ENCODE measurements at places on chromosomes 3 and 15.

- no peak for DNase-seq
Observed at GRCh38 chr3:19735111-19735510, 198.9 kb downstream of the EFHB start.

DNA sequence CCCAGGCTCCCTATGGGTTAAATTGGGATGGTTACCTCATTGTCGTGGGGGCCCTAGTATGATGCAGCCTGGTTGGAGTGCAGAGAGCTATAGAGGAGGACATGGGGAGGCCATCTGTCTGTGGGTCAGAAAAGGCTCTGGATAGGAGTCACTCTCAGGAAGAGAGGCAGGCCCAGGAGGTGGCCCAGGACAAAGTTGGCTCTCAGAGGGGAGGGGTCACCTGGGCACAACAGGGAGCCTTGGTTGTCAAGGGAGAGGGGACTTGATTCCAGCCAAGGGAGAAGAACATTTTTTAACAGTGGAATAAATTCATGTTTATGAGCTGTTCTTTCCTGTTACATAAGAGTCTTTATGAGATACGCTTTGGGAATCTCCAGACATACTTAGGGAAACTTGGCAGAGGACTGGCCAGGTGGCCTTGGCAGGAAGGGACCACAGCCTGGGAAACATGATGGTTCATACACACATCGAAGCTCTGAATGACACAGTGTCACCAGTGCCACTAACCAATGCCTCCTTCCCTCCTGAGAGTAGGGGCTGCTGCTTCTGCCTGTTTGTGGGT is 27.5 kb upstream of the LCTL start:
- no peak for DNase-seq

DNA sequence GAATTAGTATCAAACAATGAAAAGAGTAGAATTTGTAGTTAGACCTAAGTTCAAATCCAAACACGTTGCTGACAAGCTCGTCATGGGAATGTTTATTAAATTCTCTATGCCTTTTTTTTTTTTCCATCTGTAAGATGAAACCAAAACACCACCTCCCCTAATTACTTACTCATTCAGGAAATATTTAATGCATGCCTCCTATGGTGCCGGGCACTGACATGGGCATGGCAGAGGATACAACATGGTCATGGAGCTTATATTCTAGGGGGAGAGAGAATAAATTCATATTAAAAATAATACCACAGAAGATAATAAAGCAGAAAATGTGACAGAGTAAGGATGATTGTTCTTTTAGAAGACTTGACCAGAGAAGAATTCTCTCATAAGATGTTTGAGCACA is 215.8 kb downstream of the RYR3 start:
- DNase-seq, result no peak

DNA sequence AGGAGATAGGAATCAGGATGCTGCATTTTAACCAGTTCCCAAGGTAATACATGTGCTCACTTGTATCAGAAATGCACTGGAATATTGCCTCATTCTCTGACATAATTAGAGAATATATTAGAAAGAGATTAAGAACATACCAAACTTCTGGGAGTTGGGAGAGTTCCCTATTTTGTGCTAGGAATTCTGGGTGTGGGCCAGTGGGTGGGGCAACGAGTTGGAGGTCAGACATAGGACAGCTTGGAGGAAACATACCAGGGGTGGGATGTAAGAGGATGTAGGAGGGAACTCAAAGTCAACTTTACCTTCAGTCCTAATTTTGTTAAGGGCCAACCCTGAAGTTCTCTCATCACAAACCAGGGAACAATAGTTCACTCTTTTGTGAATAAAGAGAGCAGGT is 83.6 kb downstream of the SLC7A14 start:
- no peak for DNase-seq

DNA sequence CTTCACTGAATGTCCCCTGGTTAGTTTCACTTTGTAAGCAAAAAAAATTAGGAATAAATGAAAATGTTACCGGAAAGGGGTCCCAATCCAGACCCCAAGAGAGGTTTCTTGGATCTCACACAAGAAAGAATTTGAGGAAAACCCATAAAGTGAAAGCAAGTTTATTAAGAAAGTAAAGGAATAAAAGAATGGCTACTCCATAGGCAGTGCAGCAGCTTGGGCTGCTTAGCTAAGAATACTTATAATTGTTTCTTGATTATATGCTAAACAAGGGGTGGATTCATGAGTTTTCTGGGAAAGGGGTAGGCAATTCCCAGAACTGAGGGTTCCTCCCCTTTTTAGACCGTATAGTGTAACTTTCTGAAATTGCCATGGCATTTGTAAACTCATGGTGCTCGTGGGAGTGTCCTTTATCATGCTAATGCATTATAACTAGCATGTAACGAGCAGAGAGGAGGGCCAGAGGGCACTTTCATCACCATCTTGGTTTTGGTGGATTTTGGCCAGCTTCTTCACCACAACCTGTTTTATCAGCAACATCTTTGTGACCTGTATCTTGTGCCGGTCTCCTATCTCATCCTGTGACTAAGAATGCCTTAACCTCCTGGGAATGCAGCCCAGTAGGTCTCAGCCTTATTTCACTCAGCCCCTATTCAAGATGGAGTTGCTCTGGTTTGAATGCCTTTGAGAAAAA is 41.0 kb upstream of the CMSS1 start:
- DNase-seq, result no peak

- no peak for DNase-seq
Observed at GRCh38 chr3:125433611-125434041, 58.5 kb upstream of the ZNF148 start.

- no peak for DNase-seq
Observed at GRCh38 chr15:36498401-36498800, 81.0 kb upstream of the CDIN1 start.

DNA sequence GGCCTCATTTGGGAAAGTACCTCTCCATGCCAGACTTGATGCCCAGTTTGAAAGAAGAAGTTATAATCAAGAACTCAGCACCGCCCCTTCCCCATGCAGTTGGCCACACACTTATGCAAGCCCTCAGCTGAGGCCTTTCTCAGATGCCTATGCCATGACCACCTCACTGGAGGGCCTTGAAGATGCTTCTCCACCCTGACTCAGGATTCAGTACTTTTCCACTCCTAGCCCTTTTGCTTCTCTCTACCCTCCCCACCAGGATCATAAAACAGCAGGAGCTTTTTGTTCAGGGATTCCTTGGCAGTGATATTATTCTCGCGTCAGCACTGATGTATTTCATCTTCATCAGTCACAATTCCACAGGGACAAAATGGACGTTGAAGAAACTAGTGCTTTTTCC is 313.5 kb downstream of the PYDC2 start:
- DNase-seq, result peak; percentile 79

- no peak for DNase-seq
Observed at GRCh38 chr15:85174521-85174920, 192.9 kb downstream of the PDE8A start.

DNA sequence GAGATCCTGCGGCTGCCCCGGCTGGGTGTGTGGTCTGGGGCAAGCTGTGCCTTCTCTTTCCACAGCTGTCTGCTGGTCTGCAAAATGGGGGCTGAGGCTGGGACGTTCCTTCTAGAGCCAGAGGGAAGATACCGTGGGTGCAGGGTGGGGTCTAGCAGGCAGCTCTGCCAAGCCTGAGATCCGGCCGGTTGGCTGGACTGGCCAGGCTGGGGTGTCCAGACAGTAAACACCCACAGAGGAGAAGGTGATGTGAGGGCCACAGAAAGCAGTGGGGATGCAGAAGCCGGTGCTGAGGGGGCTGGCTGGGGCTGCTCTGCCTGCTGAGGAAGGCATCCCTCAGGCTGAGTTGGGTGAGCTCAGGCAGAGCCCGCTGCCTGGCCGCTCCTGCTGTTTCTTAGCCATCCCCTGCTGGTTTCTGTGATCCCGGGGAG is 46.1 kb downstream of the FBLN2 start:
- DNase-seq, result no peak

DNA sequence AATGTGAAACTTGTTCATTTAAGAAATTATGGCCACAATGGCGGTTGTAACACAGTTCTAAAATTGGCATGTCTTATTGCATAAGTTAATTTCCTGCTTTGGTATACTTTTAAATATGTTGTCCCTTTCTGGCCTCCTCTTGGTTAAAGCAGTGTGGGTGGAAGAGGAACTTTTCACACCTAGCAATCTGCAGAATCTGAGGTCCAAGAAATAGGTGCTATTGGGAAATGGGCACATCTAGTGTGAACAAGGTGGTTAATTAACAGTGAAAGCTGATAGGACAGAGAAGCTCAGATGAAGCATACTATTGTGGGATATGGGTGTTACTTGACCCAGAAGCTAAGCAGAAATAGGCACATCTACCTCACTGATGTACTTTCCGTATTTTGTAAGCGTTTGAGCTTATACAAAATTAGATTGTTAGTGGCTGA is 10.6 kb downstream of the CMC1 start:
- DNase-seq, result no peak

DNA sequence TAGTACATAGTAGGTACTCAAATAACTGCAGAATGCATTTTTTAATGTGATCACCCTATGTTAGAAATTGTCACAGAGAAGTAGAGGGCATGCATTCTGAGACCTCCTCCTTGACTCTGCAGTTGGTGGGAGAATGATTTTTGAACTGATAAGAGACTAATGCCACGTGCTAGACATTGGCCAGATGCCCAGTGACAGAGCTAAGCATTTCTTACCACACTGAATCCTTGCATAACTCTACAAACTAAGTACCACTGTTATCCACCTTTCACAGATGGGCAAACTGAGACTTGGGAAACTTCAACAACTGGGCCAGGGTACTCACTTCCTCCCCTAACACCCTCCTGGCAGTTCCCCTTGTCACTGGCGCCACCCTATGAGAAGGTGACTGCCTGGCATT is 33.5 kb upstream of the SPATA12 start:
- DNase-seq, result no peak

DNA sequence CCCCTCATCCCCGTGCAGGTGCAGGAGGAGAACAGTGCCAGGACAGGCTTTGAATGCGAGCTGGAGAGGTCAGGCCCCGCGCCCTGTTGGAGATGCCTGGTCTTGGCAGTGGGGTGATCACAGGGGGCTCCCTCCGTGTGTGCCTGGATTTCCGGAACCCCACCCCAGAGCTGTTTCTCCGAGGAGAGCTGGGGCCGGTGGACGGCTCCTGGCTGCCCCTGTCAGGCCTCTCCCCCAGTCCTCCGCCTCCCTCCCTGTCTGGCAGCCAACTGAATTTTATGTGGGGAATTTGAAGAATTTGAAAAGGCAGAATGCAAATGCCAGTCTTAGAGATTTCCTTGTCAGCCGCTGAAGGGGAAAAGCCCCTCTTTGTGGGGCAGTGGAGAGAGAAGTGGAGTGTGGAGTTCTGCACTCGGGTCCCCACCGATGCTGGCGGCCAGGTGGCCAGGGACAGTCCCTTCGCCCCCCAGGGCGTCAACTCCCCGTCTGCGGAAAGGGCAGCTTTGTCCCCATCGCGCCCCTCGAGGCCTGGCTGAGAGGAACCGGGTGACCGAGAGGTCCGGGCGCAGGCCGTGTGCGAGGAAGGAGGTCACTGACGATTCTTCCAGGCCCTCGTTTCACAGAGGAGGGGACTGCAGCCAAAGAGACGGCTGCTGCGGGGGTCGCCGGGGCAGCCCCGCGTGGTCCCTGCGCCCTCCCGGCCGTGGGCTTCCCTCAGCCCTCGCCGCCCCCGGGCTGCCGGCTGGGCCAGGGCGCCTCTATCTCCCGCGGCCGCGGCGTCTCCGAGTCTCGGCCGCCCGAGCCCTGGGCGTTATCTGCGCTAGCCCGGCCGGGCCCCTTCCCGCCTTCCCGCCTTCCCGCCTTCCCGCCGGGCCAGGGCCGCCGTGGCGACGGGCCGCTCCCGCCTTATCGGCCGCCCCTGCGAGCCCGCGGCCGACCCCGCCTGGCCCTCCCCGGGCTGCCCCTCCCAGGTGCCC is 56.0 kb upstream of the LCTL start:
- DNase-seq, result no peak

GRCh38 chr3:143831994-143832393 is 16.3 kb downstream of the SLC9A9 start:
- no peak for DNase-seq

- no peak for DNase-seq
Observed at GRCh38 chr3:88412346-88412745, 262.6 kb downstream of the C3orf38 start.

- DNase-seq, result peak; percentile 17
Observed at GRCh38 chr15:57114070-57114469, 195.6 kb downstream of the TCF12 start.

DNA sequence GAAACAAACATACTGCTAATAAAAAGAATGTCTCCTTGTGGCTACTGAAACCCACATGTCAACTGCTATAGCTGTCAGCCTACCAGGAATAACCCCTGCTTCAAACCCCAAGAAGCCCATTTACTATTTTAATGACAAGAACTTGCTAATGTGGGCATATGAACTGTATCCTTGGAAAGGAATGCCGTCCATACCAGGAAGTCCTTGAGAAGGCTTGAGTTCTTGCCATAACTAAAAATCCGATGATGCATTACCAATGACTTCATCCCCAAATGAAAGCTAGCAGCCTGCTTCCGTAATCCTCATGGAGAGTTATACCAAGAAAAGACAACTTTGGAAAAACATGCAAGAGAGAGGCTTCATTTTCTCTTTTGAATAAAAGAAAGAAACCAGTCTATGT is 34.8 kb downstream of the MINDY4B start:
- peak; percentile 54 for DNase-seq

DNA sequence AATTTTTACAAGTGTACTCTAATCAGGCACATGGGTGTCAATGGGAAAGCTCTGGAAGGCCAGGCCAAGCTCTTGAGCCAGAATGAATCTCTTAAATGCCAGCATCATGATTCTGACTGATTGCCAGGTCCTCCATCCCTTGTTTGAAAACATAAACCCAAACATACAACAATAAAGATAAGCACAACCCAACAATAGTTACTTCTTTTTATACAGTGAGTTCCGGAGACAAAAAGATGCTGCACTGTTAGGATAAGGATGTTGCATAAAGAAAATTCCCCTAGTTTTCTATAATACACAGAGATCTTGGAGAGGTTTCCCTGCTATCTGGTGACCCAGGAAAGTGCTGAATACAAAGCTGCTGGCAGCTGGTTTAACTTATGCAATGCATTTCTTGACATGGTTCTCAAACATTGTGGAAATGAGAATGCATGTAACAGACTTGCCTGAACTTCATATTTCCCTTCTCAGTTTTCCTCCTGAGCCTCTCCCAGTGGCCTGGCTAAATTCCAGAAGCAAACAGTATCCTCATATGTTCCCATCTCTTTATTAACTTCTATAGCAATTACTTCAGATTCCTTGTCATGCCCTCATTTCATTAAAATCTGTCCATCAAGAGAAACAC is 180.1 kb upstream of the PRICKLE2 start:
- DNase-seq, result no peak

GRCh38 chr3:122268257-122269024 is 56.6 kb upstream of the CSTA start:
- DNase-seq, result no peak

DNA sequence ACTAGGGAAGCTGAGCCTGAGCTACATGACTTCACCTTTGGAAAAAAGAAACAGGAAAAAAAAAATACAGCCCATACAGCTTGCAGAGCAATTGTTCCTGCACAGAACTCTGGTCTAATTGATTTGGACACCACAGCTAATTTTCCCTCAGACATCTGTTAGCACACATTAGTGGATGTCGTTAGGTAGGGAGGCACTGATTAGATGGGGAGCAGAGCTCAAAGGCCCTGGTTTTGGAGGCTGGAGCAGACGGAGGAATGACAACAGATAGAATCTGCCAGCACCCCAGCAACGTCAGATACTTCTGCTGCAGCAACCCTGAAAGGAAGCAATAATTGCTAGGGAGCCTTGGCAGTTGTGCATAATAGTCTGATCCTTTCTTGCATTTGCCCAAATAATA is 398.9 kb downstream of the LSAMP start:
- DNase-seq, result no peak

GRCh38 chr3:161672478-161672877 is 175.9 kb downstream of the OTOL1 start:
- no peak for DNase-seq

Data from non-pigmented ciliary epithelial cell (primary cell).